ENCODE measurements at places on chromosomes 16 and 17. TPM values are rescaled to one million over a fixed set of nuclear protein-coding genes. Genes with fewer than 3 reads are reported as not detected.

AFMID gene
- 41.9 TPM for total RNA-seq

CNGB1 gene
- 0.21 TPM for total RNA-seq

DNA sequence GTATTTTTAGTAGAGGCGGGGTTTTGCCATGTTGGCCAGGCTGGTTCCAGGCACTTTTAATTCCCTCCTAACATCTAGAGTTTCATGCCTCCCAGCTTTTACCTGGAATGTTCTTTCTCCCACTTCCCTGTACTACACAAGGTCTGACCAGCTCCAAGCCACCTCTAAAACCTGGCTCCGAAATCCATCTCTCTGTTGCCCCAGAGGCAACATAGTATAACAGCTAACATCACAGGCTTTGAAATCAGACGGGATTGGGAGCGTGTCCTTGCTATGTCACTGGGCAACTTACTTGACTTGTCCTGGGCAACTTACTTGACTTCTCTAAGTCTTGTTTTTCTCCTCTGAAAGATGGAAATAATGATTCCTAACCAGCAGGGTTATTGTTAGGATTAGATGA is 15.1 kb downstream of the UNC45B start:
- DNase-seq, result no peak

DNA sequence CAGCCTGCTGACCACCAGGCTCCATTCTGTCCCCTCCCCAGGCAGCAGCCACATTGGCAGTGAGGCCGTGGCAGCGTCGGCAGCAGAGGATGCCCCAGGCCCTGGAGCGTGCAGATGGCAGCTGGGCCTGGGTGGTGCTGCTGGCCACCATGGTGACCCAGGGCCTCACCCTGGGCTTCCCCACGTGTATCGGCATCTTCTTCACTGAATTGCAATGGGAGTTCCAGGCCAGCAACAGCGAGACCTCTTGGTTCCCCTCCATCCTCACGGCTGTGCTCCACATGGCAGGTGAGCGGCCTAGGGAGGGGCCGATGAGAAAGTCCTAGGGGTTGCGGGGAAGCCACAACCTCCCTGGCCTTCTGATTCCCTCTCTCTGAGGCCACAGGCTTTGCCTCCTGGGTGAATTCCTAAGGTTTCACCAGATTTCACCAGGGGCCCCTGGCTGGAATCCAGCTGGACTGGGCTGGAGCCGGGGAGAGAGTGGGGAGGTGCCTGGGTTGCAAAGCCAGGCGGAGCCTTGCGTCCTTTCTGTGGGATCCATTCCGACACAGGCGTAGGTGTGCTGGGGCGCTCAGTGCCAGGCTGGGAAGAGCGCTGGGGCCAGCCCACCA is 5.9 kb downstream of the SLC16A5 start:
- DNase-seq, result no peak

- no peak for DNase-seq
These were observed 51.3 kb downstream of the ABCC1 start for GRCh38 chr16:16000685-16001084.

GRCh38 chr16:49491771-49492761 is 118.5 kb downstream of the C16orf78 start:
- peak; percentile 61 for DNase-seq

GRCh38 chr17:73740370-73740769 is 96.1 kb upstream of the SDK2 start:
- DNase-seq, result no peak

DNA sequence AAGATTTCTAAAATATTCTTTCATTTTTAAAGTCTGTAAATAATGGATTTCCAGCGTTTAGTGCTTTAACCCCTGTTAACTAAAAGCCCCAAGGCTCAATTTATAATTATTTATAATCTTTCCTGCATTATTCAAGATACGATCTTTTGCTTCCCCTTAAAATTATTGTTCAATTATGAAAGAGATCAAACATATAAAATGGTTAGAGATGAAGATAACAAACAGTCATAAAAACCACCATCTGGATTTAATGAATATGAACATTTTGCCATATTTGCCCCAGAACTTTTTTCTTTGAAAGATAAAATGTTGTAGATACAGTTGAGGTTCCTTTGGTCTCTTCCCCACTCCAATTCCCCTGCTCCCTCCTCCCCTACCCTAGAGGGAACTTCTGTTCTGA is 17.6 kb downstream of the WWP2 start:
- DNase-seq, result no peak

DNA sequence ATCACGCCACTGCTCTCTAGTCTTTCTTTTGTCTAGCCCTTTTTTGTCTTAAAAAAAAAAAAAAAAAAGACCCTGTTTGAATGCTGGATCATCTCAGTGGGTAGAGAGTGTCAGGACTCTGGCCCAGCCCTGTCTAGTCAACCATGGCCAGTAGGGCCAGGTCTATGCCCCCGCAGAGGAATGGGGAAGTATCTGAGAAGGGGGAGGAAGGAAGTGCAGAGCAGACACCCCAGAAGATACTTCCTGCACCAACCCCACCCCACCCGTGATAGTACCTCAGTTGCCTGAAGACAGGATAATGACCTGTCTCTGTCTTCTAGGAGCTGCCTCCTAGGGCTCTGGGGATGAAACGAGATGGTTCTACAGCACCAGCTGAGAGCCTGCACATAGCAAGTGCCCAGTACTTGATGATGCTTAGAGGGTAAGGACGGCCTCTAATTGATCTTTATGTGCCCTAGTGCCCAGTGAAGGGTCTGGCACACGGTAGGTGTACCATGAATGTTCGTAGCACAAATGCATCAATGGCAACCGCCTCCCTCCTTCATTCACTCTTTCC is 55.4 kb downstream of the ABAT start:
- DNase-seq, result no peak

GRCh38 chr17:15042311-15042710 is 222.8 kb downstream of the PMP22 start:
- DNase-seq, result no peak
